Right renal cortex interstitium (tissue), 3 donors: ENCODE measurements at places on chromosomes 2 and 18.

DNA sequence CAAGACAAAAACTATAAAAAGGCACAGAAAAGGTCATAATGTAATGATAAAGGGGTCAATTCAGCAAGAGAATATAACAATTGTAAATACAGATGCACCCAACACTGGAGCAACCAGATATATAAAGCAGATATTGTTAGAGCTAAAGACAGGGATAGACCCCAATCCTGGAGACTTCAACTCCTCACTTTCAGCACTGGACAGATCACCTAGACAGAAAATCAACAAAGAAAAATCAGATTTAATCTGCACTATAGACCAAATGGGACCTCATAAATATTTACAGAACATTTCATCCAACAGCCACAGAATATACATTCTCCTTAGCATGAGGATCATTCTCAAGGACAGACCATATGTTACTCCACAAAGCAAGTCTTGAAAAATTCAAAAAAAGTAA lies 114.2 kb downstream of the ROCK1 start:
- no peak for DNase-seq

- DNase-seq, result no peak
Observed at GRCh38 chr2:96636551-96637171, 1.5 kb downstream of the KANSL3 start.

DNA sequence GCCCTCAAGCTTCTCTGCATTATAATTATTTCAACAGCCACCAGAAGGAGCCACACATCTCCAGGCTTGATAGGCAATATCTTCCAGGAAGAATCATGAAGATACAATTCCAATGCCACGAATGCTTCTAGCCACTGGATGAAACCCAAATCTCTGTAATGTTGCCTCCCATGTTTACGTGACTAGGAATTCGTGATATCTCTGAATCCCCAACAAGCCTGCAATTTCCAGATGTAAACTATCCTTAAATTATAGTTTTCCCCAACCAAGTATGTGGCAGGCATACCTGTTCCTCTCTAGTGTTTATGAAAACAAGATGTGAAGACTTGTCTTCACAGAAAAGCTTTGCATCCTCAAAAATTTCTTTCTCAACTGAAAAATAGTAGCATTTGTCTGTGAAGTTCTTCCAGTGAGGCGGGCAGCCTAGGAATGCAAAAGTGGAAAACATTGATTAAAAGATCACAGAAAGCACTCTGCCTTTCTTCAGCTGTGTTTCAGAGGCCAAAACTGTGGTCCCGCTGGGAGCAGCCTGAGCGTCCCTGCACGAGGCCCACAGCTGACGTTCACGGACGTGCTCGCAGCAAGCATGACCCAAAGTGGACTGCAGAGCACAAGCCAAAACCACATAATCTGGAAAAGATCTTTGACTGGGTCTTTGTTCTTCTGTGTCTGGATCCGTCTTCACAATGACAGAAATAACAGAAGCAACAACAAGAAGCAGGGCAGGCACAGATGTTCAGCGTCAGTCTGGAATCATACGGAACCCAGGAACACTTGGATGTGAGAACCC lies 65.1 kb upstream of the THOC1 start:
- no peak for DNase-seq

- DNase-seq, result no peak
Observed at GRCh38 chr2:100699131-100699530, 120.8 kb upstream of the NPAS2 start.

DNA sequence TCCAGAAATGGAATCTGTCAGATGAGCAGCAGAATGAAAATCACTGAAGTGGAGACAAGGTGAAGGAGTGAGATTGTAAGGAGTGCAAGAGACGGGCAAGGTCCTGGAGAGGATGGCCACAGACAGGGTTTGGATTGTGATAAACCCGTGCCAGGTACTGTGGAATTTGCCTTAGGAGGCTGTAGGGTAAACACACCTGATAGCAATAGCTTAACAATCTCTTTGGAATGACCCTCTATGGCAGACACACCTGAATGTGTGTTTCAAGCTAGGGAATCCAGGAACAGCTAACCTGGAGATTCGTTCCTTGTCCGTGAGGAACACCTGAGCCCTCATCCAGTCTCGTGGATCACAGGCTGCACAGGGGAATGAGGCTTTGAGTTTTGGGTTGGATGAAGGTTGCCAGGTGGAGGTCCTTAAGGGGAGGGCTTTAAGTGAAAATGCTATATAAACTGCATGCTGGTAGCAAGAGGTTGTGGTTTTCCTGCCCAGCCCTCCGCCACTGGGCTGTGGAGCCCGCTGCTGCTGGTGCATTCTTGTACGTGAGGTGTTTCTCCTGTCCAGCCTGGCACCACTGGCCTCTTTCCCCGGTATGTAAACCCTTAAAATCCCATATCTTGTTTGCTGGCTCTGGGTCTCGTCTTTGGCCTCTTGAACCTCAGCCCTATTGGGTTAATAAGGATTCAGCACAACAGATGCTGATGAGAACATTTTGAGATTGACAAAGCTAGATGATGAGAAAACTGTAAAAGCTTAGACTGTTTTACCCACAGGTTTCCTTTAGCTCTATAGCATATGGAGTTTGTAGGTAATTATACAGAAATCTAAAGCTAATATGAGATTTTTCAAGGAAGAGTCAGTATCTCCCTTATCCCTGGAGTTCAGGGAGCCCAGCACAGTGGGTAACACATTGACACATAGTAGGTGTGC lies 117.9 kb downstream of the ARHGAP15 start:
- no peak for DNase-seq

DNA sequence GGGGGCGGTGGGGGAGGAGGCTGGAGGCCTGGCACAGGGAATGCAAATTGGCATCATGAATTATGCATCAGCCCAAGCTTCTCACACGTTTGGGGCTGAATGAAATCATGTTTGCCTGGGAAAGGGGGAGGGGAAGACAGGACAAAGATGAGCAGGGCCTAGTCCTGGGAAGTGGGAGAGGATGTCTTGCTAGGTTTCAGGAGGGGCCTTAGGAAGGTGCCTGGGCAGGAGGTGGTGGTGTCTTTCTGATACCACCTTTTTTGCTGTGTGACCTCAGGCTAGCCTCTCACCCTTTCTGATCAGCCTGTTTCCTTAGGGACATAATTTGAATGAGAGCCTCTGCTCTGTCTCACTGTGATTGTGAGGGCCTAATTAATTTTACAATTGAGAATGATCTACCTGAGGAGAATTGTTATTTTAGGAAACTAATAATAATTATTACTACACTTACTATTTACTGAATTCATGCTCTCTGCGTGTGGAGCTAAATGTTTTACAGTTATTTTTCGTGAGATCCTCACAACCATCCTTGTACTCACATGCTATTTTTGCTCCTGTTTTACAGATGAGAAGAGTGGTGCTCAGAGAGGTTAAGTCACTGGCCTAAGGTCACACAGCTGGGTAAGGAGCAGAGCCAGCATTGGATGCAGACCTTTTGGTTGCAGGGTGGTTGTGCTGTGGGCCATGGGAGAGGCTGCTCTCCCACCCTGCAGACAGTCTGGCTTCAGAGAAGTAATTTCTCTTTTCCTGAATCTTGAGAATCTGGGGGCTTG lies 39.6 kb downstream of the INHBB start:
- DNase-seq, result no peak

- DNase-seq, result no peak
Observed at GRCh38 chr18:34991152-34991551, 50.1 kb upstream of the MAPRE2 start.

GRCh38 chr2:149040451-149040850 lies 2.0 kb downstream of the LYPD6B start:
- no peak for DNase-seq

DNA sequence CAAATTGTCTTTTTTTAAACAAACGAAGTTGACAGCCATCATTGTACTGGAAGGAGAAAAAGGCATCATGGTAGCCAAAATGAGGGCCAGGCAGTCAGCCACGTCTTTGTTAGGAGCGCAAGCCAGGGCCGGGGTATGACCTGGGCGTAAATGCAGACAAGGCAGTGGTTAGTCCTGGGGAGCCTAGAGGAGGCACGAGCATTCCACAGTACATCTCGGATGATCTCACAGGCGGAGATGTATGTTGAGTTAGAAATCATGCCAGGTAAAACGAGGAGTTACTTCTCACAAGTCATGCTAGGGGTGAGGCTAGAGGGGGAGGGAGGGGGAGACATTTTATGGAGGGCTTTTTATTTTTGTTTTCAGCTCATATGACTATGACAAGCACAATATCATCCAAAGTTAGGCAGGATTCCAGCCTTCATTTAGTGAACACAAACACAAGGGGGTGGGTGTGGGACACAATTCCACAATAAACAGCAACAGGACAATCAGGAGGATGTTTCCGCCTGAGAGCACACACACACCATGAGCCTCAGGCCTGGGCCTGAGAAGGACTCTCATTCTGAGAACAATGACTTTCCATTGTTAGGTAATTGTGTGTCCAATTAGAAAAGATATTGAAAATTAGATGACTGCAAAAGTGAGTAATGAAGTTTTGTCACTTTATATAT lies 64.4 kb upstream of the PGAP1 start:
- DNase-seq, result no peak

- no peak for DNase-seq
Observed at GRCh38 chr2:197088694-197089093, 162.2 kb upstream of the PGAP1 start.

- DNase-seq, result peak; percentile 48
Observed at GRCh38 chr2:29990129-29990528, 68.7 kb upstream of the ALK start.

DNA sequence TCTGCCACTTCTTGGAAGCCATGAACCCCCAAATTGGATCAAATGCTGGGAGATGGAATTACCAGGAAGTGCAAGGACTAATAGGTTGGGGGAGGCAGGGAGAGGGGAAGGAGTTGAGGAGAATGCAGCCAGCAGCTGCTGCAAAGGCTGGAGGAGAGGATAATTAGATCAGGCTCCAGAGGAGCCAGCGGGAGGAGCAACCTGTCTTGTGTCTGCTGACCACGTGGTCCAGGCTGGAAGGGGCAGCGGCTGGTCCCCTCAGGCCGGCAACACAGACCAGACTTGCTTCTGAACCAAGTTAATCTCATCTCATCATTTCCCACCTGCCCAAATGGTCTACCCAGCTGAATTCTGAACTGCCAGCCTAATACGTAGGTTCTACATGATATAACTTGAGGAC lies 68.3 kb downstream of the MRO start:
- DNase-seq, result no peak

- DNase-seq, result no peak
Observed at GRCh38 chr2:240966906-240967680, 31.3 kb upstream of the SNED1 start.

- no peak for DNase-seq
Observed at GRCh38 chr2:8331068-8331467, 350.8 kb upstream of the ID2 start.

DNA sequence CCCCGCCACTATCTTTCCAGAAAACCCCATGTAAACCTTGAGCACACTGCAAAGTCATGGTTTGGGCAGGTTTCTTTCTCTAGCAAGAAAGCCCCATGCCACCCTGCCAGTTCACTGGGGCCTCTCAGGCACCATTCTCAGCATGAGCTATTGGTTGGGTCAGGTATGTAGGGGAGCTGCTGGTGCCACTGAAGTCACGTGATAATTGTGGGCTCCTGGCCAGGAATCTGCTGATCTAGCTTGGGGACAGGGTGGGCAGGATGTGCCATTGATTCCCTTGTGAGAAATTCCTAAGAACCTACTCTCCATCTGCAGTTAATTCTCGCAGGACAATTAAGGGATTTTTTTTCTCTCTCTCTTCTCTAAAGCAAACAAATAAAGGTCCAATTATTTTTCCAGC lies 26.5 kb upstream of the HNMT start:
- no peak for DNase-seq

DNA sequence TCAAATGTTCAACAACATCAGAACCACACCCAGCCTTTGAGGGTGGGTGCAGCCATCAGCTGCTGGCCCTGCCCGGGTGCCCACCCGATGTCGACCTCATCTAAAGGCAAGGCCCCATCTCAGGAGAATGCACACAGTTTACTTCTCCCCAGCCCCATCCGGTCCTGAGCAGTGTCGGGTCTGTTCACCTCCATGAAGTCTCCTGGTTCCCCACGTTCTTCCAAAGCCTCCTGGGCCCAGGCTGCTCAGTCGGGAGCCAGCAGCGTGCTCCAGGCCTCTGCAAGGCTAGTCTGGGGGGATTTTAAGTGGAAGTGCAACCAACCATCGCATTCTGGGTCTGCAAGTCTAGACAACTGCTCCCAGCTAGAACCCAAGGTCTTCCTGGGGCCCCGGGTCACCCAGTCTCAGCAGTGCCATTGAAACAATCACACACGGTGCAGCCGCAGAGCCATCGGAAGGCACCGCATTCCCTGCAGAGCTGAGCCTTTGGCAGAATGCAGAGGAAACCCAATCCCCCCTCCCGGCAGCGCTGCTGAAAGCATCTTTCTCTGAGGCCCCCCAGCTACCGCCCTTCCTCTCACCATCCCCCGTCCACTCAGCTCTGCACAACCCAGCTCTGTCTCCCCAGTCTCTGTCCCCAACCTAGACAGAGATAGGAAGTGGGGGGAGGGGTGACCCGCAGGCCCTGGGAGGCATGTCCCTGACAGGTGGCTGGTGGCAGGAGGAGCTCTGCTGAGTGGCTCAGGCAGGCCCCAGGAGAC lies 8.5 kb downstream of the ESPNL start:
- no peak for DNase-seq

DNA sequence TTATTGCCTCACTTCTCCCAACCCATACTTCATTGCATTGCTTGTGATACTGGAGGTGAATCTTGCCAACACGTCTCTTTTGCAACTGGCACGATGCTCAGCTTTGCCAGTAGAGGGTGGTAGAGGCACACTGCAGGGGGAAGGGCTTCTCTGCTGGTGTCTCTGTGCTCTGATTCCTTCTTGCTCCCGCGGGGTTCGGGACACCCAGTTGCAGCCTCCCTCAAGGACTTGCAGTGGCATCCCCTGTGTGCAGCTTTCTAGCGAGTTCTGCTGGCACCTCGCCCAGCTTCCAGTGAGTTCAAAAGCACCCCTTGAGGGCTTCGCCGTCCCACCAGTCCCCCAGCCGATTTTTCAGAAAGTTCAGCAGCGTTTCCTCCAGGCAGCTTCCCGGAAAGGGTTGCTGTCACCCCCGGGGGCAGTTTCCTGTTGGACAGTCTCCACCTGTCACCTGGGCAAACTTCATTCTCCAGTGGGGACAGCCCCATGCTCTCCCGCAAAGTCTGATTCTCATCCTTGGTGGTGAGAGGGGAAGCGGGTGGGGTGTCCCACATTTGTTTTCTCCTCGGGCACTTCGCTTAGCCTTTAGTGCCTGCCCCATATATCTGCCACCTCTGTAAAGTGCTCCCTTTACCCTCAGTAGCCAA lies 35.4 kb upstream of the EN1 start:
- no peak for DNase-seq

GRCh38 chr2:197453914-197454398 lies 604 bp downstream of the COQ10B start:
- peak; percentile 70 for DNase-seq

GRCh38 chr2:239777219-239777618 lies 247.9 kb downstream of the NDUFA10 start:
- DNase-seq, result no peak

- DNase-seq, result no peak
Observed at GRCh38 chr2:3200420-3200939, 177.1 kb downstream of the EIPR1 start.

GRCh38 chr2:37920570-37920969 lies 4.5 kb upstream of the RMDN2 start:
- DNase-seq, result no peak

DNA sequence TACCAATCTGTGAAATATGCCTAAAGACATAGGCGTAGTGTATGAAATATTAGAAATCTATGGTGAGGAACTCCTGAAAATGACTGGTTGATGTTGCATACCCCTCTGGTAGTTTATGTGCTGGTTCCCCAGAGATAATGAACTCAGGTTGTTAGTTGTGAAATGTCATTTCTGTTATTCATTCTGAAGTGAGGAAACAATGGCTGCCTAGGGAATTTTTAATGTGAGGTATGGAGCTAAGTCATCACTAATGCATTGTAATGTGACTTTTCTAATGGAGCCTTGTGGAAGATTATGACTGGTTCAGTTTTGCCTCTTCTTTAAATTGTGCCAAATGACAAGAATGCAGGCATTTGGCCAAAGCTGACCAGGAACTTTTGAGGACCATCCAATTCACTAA lies 61.6 kb upstream of the RAB27B start:
- no peak for DNase-seq
